ENCODE measurements at places on chromosomes 3 and 15.

- peak; percentile 79 for ATAC-seq
These were observed 589 bp downstream of the HERC1 start for GRCh38 chr15:63833021-63833696.

DNA sequence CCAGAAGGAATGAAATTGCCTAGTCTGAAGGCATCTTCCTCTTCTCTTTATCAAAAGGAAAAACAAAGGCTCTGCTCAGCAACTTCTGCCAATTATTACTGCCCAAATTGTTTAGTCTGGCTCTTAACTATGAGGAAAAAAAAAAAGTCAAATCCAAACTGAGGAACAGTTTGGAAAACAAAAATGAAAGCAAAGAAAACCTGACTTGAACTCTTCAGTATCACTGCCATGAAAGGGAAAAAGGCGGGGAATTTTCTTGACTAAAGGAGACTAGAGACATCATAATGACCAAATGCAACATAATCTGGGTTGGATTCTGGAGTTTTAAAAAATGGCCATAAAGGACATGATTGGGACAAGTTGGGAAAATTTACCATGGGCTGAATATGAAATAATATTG, 156.3 kb downstream of the STT3B start:
- ATAC-seq: no peak

DNA sequence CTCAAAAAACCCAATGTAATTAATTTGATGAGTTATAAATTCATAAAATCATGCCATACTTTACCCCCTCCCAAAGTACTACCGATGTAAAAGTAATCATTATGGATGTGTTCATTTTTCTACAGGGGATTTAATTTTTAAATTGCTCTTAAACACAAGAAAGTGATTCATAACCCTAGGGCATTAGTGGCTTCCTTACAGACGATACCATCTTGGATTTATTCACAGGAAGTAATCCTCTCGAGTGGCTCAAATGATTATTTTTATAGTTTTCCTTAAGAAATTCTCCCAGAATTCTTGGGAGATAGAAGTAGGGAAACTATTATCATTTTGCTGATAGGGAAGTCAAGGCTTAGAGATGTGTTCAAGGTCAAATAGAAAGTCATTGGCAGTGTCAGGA, 80.9 kb downstream of the PEX5L start:
- no peak for ATAC-seq

DNA sequence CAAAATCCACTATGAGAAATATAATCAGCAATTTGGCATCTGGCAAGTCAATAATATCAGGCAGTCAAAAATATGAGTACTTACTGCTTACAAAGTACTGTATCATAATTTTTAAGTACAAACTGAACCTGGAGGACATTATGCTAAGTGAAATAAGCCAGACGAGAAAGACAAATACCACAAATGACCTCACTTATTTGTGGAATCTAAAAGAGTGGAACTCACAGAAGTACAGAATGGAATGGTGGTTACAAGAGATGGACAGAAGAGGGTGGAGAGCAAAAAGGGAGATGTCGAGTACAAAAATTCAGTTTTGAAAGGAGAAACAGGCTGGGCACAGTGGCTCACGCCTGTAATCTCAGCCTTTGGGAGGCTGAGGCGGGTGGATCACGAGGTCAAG, 12.4 kb downstream of the PCYT1A start:
- ATAC-seq: no peak

DNA sequence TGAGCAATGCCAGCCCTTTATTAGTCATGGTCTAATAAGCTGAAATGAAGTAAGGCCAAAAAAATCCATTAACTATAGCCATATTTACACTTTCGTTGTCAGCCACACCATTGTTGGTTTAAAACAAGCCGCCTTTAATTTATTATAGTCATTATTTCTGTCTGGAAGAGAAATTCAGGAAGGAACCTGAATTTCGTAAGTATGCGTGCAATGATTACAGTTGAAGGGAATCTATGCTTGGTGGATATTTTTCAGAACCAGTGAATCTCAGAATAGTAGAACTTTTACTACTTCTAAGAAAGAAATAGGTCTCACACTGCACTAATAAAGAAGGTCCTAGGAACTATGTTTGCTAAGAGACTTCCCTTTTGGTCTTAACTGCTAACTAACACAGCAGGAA, 59.1 kb downstream of the FAM43A start:
- ATAC-seq: no peak

GRCh38 chr15:40769274-40770146, at the start of gene C15orf62:
Gene C15orf62 (plus strand): TSS chr15:40769980. CDS start chr15:40770496, 516 bp downstream.
- ATAC-seq: no peak

Measured in motor neuron (in vitro differentiated cells).